ENCODE measurements at places on chromosomes 13 and 19.

- no peak for DNase-seq
Measured at GRCh38 chr19:37077501-37077933, 716 bp upstream of the ZNF420 start.

DNA sequence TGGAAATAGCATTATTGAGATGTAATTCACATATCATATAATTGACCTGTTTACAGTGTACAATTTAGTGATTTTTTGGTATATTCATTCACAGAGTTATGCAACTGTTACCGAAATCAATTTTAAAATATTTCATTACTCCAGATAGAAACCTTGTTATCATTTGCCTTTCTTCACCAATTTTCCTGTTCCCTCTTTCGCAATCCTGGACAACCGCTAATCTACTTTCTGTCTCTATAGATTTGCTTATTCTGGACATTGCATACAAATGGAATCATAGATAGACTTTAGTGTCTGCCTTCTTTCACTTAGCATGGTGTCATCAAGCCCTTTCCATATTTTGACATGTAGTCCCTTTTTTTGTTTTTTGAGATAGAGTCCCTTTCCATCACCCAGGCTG, 19.2 kb downstream of the MAB21L1 start:
- DNase-seq: no peak

- DNase-seq: no peak
Measured at GRCh38 chr13:100540621-100541020, 48.0 kb downstream of the GGACT start.

GRCh38 chr13:30744056-30744680, 8.8 kb downstream of the ALOX5AP start:
- DNase-seq: peak; percentile 86

Measured in activated naive CD4-positive, alpha-beta T cell treated with Interleukin-2 at 50 U/mL for 16 hours (primary cell).